Hematopoietic multipotent progenitor cell treated with erythropoietin and hydrocortisone succinate and interleukin-3 and kit ligand, for 4 days (in vitro differentiated cells): ENCODE measurements at places on chromosomes 12 and 14.
A peak's percentile ranks its signal among the peaks of the same experiment; 100 is the strongest.

DNA sequence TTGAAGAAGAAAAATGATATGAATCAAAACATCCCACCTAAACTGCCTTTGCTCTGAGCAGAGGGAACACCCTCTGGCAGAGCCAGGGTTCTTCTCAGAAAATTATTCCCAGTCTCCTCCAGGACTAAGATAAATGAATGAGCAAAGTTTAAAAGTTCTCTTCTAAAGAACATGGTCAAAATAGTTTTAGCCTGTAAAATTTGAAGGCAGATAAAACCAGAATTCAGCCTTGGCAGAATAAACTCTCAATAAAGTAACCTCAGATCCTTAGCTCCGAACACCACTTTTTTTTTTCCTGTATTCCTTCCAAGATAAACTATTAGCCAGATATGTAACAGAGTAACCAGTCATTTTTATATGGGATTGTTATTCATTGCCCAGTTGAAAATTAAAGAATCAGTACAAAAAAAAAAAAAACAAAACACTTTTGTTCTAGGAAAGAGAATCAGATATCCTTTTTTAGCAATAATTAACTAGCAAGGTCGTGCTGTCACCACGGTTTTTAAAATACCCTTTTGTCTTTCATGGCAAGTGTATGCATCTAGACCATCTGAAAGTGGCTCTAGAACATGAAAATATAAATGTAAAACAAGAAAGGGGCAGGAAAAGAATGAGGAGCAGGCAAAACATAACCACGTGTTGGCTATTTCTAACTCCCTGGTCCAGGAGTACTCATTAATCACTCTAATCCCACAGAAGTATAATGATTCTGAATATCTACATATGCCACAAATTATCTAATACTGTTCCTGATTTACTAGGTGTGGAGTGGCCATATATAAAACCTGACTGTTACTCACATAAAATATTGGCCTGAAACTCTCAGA lies 60.8 kb downstream of the CAPZA3 start:
- DNase-seq: no peak

- peak; percentile 3 for DNase-seq
These were observed 267.4 kb upstream of the PELI2 start for GRCh38 chr14:55850825-55851241.

DNA sequence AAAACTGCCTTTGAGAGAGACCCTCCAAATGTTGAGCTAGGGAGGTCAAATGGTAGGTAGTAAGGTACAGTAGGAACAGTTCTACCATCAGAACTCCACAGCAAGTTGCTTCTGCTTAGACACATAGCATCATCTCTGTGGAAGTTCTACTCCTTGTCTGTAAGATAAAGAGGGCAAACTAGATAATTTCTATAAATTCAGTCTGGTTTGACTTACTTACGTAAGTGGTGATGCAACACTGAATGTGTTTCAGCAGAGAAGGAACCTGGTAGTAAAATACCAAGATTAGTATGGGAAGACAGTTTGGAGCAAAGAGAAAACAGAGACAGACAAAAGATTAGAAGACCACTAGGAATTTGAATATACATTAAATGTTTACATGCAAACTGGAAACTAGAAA lies 42.0 kb downstream of the KITLG start:
- DNase-seq: no peak

DNA sequence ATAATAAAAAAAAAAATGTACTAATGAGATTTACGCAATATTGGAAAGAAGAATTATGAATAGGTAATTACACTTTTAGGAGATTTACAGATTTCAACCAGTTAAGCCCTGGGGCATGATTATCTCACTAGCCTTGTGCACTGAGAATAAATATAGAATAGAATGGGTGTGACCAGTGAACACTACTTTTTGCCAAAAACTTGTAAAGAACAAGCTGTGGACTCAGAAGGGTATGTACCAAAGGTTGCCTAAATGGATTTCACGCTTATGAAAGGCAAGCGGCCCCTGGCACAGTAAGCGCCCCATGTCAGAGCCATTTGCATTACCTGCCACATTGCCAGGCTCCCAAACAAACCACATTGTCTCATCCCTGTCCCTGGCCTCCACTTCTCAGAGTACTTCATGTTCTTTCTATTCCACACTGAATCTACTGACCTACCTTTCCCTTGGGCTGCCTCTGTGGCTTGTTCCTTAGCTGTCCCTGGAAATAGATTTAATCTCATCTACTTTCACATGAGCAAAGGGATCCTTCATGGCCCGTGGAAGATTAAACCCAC lies 170.6 kb upstream of the DIO2 start:
- DNase-seq: no peak

GRCh38 chr12:132481345-132481744 lies 8.6 kb upstream of the FBRSL1 start:
- no peak for DNase-seq
